ENCODE measurements at places on chromosomes 2 and 18.
A peak's percentile ranks its signal among the peaks of the same experiment; 100 is the strongest.

DNA sequence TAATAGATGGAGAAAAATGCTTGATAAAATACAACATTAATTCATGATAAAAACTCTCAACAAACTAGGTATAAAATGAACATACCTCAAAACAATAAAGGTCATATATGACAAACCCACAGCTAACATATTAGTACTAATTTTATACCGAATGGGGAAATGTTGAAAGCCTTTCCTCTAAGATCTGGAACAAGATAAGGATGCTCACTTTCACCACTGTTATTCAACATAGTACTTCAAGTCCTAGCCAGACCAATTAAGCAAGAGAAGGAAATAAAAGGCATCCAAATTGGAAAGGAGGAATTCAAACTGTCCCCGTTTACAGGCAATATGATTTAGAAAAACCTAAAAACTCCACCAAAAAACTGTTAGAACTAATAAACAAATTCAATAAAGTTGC, 61.5 kb upstream of the CTIF start:
- H3K36me3 ChIP-seq, result no peaks in the 10 kb centered on the region
- H3K4me3 ChIP-seq, result no peak overlapping the region
- H3K4me1 ChIP-seq, result peaks cover 4% of the 10 kb centered on the region
- no peak for DNase-seq
- no peak overlapping the region for H3K27ac ChIP-seq

- DNase-seq, result no peak
- peak overlapping the region; percentile 46 for H3K4me3 ChIP-seq
- H3K36me3 ChIP-seq, result no peaks in the 10 kb centered on the region
- peaks cover 24% of the 10 kb centered on the region for H3K27me3 ChIP-seq
These were observed 163.5 kb downstream of the GLI2 start for GRCh38 chr2:120898961-120899750.

DNA sequence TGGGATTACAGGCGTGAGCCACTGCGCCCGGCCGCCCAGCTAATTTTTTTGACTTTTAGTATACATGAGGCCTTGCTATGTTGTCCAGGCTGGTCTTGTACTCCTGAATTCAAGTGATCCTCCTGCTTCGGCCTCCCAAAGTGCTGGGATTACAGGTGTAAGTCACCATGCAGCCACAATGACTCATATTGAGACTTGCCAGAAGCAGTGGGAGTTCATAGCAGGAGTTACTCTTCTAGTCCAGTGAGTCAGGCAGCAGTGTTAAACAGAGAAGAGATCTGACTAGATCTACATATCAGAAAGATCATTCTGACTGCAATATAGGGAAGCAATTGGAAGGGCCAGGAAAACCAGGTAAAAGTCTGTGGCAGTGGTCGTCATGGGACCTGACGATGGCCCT, 1.5 kb upstream of the FLACC1 start:
- no peak for DNase-seq
- no peak overlapping the region for H3K27ac ChIP-seq
- H3K36me3 ChIP-seq, result peaks cover 16% of the 10 kb centered on the region

- DNase-seq, result no peak
- H3K4me1 ChIP-seq, result peaks cover 27% of the 10 kb centered on the region
- H3K27me3 ChIP-seq, result no peaks in the 10 kb centered on the region
- peak overlapping the region; percentile 95 for H3K4me3 ChIP-seq
These were observed 1.6 kb downstream of the SLC35F6 start for GRCh38 chr2:26765475-26766200.

- no peak overlapping the region for H3K4me3 ChIP-seq
- H3K27ac ChIP-seq, result no peak overlapping the region
- H3K36me3 ChIP-seq, result no peaks in the 10 kb centered on the region
- H3K27me3 ChIP-seq, result no peaks in the 10 kb centered on the region
These were observed 1176.9 kb downstream of the SUCLG1 start for GRCh38 chr2:83282043-83282795.

- no peak for DNase-seq
- H3K4me3 ChIP-seq, result no peak overlapping the region
- no peaks in the 10 kb centered on the region for H3K36me3 ChIP-seq
- peaks cover 16% of the 10 kb centered on the region for H3K27me3 ChIP-seq
- H3K27ac ChIP-seq, result no peak overlapping the region
- H3K4me1 ChIP-seq, result no peaks in the 10 kb centered on the region
These were observed 3.5 kb upstream of the FHOD3 start for GRCh38 chr18:36294031-36294430.

DNA sequence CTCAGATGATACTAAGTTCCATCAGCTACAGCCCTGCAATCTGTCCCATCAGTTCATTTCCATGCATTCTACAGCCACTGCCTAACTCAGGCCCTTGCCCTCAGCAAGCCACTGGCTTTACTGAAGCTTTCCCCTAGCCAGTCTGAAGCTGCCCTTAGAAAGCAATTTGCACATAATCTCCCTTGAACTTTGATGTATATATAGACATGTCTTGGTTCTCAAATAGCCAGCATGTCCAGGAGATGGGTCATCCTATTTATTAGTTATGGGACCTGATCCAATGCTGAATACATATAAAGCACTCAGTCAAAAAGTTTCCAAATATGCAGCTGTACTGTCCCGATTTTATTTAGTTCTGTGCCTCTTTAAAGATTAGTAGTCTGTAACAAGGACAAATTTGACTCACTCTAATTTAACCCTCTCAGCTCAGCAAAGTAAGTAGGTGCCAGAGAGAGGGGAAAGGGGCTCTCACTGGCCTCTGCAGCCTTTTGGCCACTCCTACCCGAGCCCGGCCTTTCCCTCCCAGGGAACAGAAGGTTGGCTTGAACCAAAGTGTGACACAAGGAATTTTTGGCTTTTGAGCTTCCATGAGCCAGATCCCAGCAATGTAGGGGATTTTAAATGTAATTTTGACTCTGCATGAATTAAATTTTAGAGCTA, 70.7 kb downstream of the CCDC93 start:
- H3K4me3 ChIP-seq, result no peak overlapping the region
- no peak for DNase-seq
- H3K4me1 ChIP-seq, result no peaks in the 10 kb centered on the region
- no peaks in the 10 kb centered on the region for H3K27me3 ChIP-seq
- no peak overlapping the region for H3K27ac ChIP-seq

GRCh38 chr18:45678441-45678840, 45.5 kb upstream of the SLC14A1 start:
- no peak for DNase-seq
- H3K4me3 ChIP-seq, result no peak overlapping the region
- no peaks in the 10 kb centered on the region for H3K4me1 ChIP-seq
- H3K36me3 ChIP-seq, result no peaks in the 10 kb centered on the region
- H3K27me3 ChIP-seq, result peaks cover 22% of the 10 kb centered on the region

DNA sequence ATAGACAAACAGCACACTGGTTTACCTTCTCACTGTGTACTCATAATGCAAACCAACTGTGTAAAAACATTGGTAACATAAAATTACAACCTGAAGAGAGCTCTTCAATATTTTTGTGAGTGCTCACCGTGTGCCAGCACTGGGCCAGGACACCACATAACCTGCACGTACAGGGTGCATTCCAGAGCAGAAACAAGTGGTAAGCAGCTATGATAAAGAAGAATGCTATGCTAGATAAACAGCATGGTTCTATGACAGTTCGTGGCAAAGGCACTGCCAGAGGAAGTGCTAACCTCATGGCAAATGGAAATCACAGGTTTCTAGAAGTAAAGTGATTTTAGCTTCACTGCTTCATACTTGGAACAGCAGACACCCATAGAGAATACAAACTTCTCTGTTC, 343.5 kb downstream of the MTX2 start:
- H3K27me3 ChIP-seq, result peaks cover 27% of the 10 kb centered on the region
- H3K4me3 ChIP-seq, result no peak overlapping the region
- no peak overlapping the region for H3K27ac ChIP-seq
- H3K4me1 ChIP-seq, result peaks cover 14% of the 10 kb centered on the region
- no peak for DNase-seq

GRCh38 chr2:183163821-183164649, 39.8 kb downstream of the NUP35 start:
- no peaks in the 10 kb centered on the region for H3K4me1 ChIP-seq
- H3K27me3 ChIP-seq, result no peaks in the 10 kb centered on the region
- peaks cover 36% of the 10 kb centered on the region for H3K36me3 ChIP-seq
- no peak overlapping the region for H3K27ac ChIP-seq
- no peak overlapping the region for H3K4me3 ChIP-seq
- no peak for DNase-seq

GRCh38 chr2:219441451-219442255, 7.0 kb downstream of the SPEG start:
- H3K4me1 ChIP-seq, result peaks cover 19% of the 10 kb centered on the region
- DNase-seq, result no peak
- H3K36me3 ChIP-seq, result no peaks in the 10 kb centered on the region
- peak overlapping the region; percentile 90 for H3K4me3 ChIP-seq
- H3K27ac ChIP-seq, result peak overlapping the region; percentile 52
- H3K27me3 ChIP-seq, result peaks cover 24% of the 10 kb centered on the region

- H3K36me3 ChIP-seq, result no peaks in the 10 kb centered on the region
- peaks cover 9% of the 10 kb centered on the region for H3K27me3 ChIP-seq
- no peak overlapping the region for H3K4me3 ChIP-seq
- H3K27ac ChIP-seq, result no peak overlapping the region
- no peak for DNase-seq
These were observed 20.0 kb upstream of the PTPN4 start for GRCh38 chr2:119739580-119740255.

DNA sequence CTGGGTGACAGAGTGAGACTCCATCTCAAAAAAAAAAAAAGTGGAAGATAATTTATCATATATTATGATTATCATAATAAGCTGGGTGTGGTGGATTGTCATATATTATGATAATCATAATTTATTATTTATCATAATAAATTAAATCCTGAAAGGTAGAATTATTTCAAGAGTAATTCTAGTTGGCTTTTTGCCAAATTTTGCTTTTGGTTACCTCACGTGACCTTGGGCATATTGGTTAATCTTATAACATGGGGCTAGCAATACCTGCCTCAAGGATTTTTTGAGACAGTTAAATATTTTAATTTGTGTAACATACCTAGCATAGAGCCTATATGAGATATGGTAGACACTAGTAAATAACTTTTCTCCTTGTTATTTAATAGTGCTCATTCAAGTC, 111.3 kb upstream of the TTC27 start:
- H3K4me3 ChIP-seq, result no peak overlapping the region
- H3K4me1 ChIP-seq, result no peaks in the 10 kb centered on the region
- no peak for DNase-seq
- peaks cover 8% of the 10 kb centered on the region for H3K36me3 ChIP-seq

- H3K27ac ChIP-seq, result no peak overlapping the region
- no peak for DNase-seq
These were observed 403.0 kb upstream of the TNP1 start for GRCh38 chr2:217262911-217263310.

GRCh38 chr2:45721150-45721549, 69.7 kb downstream of the PRKCE start:
- peaks cover 8% of the 10 kb centered on the region for H3K27me3 ChIP-seq
- peak overlapping the region; percentile 3 for H3K27ac ChIP-seq
- peaks cover 17% of the 10 kb centered on the region for H3K4me1 ChIP-seq
- H3K36me3 ChIP-seq, result peaks cover 6% of the 10 kb centered on the region

- H3K27ac ChIP-seq, result no peak overlapping the region
- no peaks in the 10 kb centered on the region for H3K36me3 ChIP-seq
- H3K4me3 ChIP-seq, result no peak overlapping the region
- DNase-seq, result no peak
- H3K4me1 ChIP-seq, result peaks cover 4% of the 10 kb centered on the region
These were observed 940.5 kb upstream of the DDX18 start for GRCh38 chr2:116874021-116874420.

DNA sequence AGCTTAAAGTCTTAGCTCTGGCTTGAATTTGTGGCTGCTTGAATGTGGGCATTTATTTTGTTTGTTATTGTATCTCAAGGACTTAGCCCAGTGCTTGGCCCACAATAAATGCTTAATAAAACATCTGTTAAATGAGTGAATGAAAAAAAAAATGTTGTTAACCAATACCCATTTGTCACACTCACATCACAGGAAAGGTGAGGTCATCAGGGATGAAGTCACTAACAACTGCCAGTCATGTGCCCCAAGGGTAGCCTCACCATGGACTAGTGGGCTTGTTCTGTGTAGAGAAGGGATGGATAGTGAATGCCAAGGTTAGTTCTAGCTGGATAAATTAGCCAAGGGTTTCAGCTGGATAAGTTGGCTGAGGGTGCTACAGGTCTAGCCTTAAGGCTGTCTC, 3.0 kb downstream of the NRBP1 start:
- no peak for DNase-seq
- peaks cover 13% of the 10 kb centered on the region for H3K36me3 ChIP-seq
- peak overlapping the region; percentile 78 for H3K27ac ChIP-seq

DNA sequence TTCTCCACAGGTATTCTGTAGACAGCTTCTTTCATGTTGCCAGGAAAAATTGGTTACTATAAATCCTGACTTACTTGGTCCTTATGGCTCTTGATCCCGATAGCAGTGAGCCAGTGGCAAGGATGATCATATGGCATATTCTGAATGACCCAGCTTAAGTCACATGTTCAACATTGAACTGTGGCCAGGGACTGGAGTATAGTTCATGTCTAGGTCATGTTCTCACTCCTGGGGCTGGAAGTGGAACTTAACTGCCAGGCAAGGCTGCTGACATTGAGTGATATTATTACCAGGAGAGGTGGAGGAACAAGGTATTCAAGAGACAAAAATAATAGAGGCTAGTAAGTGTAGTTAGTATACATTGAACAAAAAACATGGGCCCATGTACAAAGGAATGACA, 26.2 kb downstream of the R3HDM1 start:
- DNase-seq, result no peak
- H3K27me3 ChIP-seq, result no peaks in the 10 kb centered on the region
- H3K36me3 ChIP-seq, result peaks cover 13% of the 10 kb centered on the region
- H3K4me1 ChIP-seq, result no peaks in the 10 kb centered on the region
- H3K27ac ChIP-seq, result no peak overlapping the region

GRCh38 chr2:128809259-128809636, 490.6 kb upstream of the HS6ST1 start:
- H3K27ac ChIP-seq, result no peak overlapping the region
- no peak for DNase-seq
- no peaks in the 10 kb centered on the region for H3K36me3 ChIP-seq
- no peaks in the 10 kb centered on the region for H3K27me3 ChIP-seq
- no peak overlapping the region for H3K4me3 ChIP-seq
- no peaks in the 10 kb centered on the region for H3K4me1 ChIP-seq

- DNase-seq, result no peak
- H3K4me1 ChIP-seq, result peaks cover 36% of the 10 kb centered on the region
- no peaks in the 10 kb centered on the region for H3K27me3 ChIP-seq
- no peak overlapping the region for H3K27ac ChIP-seq
- no peaks in the 10 kb centered on the region for H3K36me3 ChIP-seq
- no peak overlapping the region for H3K4me3 ChIP-seq
These were observed 109.8 kb downstream of the ADCYAP1 start for GRCh38 chr18:1014509-1014908.

- H3K27me3 ChIP-seq, result no peaks in the 10 kb centered on the region
- no peaks in the 10 kb centered on the region for H3K36me3 ChIP-seq
- no peak overlapping the region for H3K4me3 ChIP-seq
- H3K27ac ChIP-seq, result no peak overlapping the region
- H3K4me1 ChIP-seq, result peaks cover 4% of the 10 kb centered on the region
- no peak for DNase-seq
These were observed 1394.8 kb upstream of the ZEB2 start for GRCh38 chr2:145914716-145915115.

Data from type B pancreatic cell (in vitro differentiated cells).